H9 (cell line): ENCODE measurements at places on chromosomes 1 and 21. TPM values are rescaled to one million over a fixed set of nuclear protein-coding genes. Genes with fewer than 3 reads are reported as not detected.

Gene CFHR1
- total RNA-seq, result not detected in 2 replicates

DNA sequence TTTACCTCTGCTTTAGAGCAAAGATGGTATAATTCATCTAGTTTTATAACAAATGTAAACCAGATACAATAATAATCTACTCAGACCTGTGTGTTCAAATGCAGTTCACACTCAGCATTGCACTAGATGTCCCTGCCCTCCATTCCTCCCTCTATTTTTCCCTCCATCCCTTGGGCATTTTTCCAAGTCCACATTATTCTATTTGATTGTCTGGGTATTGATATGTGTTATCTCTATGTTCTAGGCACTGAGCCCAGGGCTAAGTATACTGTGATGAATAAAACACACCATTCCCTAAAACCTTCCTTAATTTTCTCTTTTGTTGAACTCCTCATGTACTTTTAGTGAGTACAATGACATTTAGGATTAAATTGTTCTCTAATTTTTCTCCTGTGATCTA lies 66.2 kb upstream of the HMCN1 start:
- no peaks in the 10 kb centered on the region for H3K36me3 ChIP-seq
- H3K4me3 ChIP-seq, result no peak overlapping the region
- no peaks in the 10 kb centered on the region for H3K27me3 ChIP-seq
- H3K4me1 ChIP-seq, result peaks cover 3% of the 10 kb centered on the region; the same call in 1 of the 2 replicates
- DNase-seq, result no peak
- no peak overlapping the region for H3K27ac ChIP-seq

DNA sequence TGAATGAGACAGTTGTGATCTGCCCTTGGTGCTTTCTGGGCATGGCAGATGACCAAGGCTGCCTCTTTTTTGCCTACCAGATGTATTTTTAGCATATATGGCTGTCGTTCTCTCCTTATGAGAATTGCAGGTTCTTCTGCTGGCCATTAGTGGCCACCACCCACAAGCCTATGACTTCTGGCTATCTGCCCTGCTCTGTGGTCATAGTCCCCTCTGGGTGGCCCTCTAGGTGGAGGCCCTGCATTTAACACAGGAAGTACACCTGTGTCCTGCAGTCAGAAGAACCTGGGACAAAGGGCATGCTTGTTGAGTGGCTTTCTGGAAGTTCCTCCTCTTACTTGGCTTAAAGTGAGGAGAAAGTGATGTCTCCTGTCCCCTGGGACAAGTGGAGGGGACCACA lies 6.5 kb downstream of the FCAMR start:
- H3K27me3 ChIP-seq, result no peaks in the 10 kb centered on the region
- no peaks in the 10 kb centered on the region for H3K36me3 ChIP-seq
- no peak overlapping the region for H3K4me3 ChIP-seq

DNA sequence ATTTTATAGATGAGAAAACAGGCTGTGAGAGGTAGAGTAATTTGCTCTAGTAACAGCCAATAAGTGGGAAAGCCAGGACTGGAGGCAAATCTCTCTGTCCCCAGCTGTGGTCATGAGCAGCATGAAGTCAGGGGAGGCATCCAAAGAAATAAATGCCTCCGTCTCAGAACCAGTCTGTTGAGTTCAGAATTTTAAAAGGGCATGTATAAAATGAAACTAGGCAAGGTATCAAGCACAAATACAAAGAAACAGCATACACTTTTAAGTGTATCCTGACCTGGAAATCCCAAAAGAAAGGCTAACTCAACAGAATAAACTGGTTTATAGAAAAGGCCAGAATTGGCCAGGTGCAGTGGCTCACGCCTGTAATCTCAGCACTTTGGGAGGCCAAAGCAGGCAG lies 120.0 kb upstream of the B3GALT2 start:
- no peak overlapping the region for H3K4me3 ChIP-seq
- no peaks in the 10 kb centered on the region for H3K27me3 ChIP-seq
- no peak for DNase-seq
- no peak overlapping the region for H3K27ac ChIP-seq
- no peaks in the 10 kb centered on the region for H3K4me1 ChIP-seq

GRCh38 chr1:30840904-30841598 lies 67.5 kb downstream of the SDC3 start:
- no peaks in the 10 kb centered on the region for H3K36me3 ChIP-seq
- no peak overlapping the region for H3K4me3 ChIP-seq
- no peak for DNase-seq
- peaks cover 10% of the 10 kb centered on the region; the same call in 1 of the 2 replicates for H3K4me1 ChIP-seq

DNA sequence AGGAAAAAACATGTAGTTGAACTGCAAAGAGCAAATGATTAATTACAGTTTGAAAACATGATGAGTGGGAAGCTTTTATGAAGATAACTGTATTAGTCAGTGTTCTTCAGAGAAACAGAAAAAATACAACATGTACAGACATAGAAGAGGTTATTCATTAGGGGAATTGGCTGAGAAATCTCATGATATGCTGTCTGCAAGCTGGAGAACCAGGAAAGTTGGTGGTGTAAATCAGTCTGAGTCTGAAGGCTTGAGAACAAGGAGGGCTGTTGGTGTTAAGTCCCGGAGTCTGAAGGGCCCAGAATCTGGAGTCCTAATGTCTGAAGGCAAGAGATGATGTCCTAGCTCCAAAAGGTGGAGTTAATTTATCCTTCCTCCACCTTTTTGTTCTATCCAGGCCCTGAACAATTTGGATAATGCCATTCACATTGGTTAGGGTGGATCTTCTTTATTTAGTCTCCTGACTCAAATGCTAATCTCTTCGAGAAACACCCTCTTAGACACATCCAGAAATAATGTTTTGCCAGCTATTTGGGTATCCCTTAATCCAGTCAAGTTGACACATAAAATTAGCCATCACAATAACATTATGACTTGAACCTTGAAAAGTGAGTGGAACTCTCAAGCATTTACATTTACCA lies 672.9 kb upstream of the PTBP2 start:
- DNase-seq, result no peak
- H3K27ac ChIP-seq, result no peak overlapping the region
- H3K27me3 ChIP-seq, result no peaks in the 10 kb centered on the region
